Pancreas (tissue), 10 donors: ENCODE measurements at places on chromosomes 3 and 15. TPM values are rescaled to one million over a fixed set of nuclear protein-coding genes. Genes with fewer than 3 reads are reported as not detected.

- no peak for DNase-seq
Measured at GRCh38 chr3:185784317-185784716, 40.5 kb downstream of the IGF2BP2 start.

DNA sequence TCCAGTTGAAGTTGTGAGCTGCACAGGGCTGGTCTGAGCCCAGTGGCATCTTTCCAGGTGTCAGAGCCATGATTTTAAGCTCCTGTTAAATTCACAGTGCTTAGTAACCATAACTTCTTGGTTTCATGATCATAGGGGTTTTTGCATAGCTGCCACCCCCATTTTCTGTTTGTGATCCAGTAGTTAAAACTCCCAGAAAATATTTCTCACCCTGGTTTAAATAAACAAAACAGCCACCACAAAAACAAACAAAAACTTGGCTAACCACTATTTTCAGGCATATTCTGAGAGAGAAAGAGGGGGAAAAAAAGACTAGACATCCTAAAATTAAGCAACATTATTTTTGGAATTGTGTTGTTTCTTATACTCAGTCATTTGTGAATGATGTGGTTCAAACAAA is 175.3 kb downstream of the IGF1R start:
- no peak for DNase-seq

- no peak for DNase-seq
Measured at GRCh38 chr3:158261371-158261991, 151.6 kb downstream of the RSRC1 start.

- no peak for DNase-seq
Measured at GRCh38 chr3:59069838-59070237, 20.0 kb upstream of the CFAP20DC start.

- no peak for DNase-seq
Measured at GRCh38 chr3:12356996-12357395, 68.1 kb downstream of the PPARG start.

- no peak for DNase-seq
Measured at GRCh38 chr3:160402221-160403027, 3.0 kb downstream of the SMC4 start.

- no peak for DNase-seq
Measured at GRCh38 chr3:40432793-40433192, 24.3 kb upstream of the RPL14 start.

- DNase-seq = peak; percentile 2
Measured at GRCh38 chr15:25170781-25171110, 216.0 kb downstream of the SNRPN start.

GRCh38 chr3:119322021-119322834 is 28.0 kb downstream of the ARHGAP31 start:
- DNase-seq = no peak

DNA sequence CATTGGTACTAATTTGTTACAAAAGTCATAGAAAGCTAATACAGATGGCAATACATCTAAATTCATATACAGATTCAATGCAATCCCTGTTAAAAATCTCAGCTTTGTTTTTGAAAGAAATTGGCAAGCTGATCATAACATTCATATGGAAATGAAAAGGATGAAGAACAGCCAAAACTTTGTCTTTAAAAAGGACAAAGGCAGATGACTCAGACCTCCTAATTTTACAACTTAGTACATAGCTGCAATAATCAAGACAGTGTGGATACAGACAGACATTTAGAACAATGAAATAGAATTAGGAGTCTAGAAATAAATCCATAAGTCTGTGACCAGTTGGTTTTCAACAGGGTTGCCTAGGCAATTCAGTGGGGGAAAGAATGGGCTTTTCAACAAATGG is 63.3 kb downstream of the AQP9 start:
- DNase-seq = no peak

GRCh38 chr15:84659904-84660781 is 2.1 kb upstream of the NMB start:
- no peak for DNase-seq

EBLN2 gene
- polyA plus RNA-seq = 0.95 TPM

BCL2A1 gene
- 0.77 TPM for polyA plus RNA-seq

MB21D2 gene
- 0.53 TPM for polyA plus RNA-seq

ARGFX gene
- not detected for polyA plus RNA-seq

A4GNT gene
- polyA plus RNA-seq = 1.2 TPM

SAMMSON gene
- polyA plus RNA-seq = not detected

MASP1 gene
- 0.31 TPM for polyA plus RNA-seq

ISG20 gene
- polyA plus RNA-seq = 8.4 TPM

SPTBN5 gene
- 11.4 TPM for polyA plus RNA-seq
